ENCODE measurements at places on chromosomes 13 and 19.

GRCh38 chr13:30300596-30300995 is 6.8 kb downstream of the KATNAL1 start:
- DNase-seq: no peak

GRCh38 chr13:24116131-24116530 is 44.4 kb upstream of the SPATA13 start:
- no peak for DNase-seq

DNA sequence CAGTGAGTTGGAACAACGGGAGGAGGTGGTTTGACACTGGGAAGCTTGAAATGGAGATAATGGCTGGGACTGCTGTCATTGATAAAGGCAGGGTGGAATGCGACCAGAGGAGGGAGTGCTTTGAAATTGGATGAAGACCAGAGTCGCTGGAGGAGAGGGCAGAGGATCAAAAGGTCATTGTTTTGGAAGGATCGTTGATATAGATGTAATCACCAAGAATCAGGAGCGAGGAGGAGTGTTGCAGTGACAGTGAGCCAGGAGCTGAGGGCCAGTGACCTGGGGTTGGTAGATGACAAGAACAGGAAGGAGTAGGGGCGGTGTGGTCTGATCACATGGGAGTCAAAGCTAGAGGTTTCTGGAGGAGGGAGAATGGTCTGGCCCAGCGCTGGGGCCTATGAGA is 25.3 kb downstream of the TM9SF2 start:
- DNase-seq: no peak

- DNase-seq: no peak
These were observed 348.1 kb downstream of the FOXO1 start for GRCh38 chr13:40318366-40318765.

DNA sequence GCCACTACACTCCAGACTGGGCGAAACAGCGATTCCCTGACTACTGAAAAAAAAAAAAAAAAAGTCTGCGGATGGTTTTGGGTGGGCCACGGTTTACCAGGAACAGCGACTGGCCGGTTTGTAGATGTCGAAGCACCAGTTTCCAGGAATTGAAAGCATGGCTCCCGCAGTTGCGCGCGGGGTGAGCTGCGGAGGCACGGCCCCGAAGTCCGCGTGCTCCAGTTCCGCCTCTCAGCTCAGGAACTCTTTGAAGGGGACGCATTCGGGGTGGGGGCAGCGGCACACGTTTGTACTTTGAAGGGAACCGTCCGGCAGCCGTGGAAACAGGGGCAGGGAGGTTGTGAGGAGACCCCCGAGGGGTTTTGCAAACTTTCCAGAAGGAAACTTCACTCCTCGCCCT is 27.1 kb upstream of the PABPC3 start:
- no peak for DNase-seq

- peak; percentile 69 for DNase-seq
These were observed 426 bp downstream of the MYO9B start for GRCh38 chr19:17075864-17076542.

DNA sequence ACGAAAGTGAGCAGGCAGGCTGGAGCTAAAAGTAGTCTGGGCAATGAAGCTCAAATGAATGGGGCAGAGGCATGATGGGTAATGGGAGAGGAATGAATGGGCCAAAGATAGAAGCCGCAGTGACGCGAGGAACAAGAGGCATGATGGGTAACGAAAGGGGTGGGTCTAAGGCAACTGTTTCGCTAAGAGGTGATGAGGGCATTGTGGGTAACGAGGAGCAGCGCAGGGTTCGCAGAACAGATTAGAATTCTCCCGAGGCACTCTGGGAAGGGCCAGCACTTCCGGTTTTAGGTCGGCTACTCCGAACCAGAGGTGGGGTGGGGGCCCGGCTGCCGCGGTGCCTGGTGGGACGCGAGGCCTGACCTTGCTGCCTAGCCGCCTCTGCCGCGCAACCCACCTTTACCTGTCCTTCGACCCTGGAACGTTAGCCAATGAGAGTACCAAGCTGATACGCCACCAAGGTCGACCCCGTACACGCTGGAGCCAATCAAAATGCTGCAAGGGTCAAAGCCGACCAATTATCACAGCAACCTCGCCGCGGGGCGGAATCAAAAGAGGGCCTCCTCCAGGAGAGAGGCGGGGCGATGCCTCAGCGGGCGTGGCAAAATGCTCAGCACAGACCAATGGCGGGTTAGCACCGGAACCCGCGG is 563 bp upstream of the TOMM40 start:
- no peak for DNase-seq

DNA sequence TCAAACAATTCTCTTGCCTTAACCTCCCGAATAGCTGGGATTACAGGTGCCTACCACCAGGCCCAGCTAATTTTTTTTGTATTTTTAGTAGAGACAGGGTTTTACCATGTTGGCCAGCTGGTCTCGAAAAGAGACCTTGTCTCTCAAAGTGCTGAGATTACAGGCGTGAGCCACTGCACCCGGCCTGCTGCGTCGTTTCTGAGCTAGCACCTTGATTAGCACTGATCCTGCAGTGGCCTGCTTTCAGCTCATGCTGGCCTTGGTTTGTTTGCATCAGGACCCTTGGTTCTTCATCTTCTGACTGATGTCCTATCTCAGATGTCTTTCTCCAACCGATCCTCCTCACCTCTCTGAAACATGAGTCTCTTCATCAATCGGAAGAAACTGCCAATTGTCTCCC is 4.9 kb upstream of the TFDP1 start:
- DNase-seq: peak; percentile 7

- DNase-seq: peak; percentile 75
These were observed 14.6 kb downstream of the VSIG10L start for GRCh38 chr19:51327066-51328001.

DNA sequence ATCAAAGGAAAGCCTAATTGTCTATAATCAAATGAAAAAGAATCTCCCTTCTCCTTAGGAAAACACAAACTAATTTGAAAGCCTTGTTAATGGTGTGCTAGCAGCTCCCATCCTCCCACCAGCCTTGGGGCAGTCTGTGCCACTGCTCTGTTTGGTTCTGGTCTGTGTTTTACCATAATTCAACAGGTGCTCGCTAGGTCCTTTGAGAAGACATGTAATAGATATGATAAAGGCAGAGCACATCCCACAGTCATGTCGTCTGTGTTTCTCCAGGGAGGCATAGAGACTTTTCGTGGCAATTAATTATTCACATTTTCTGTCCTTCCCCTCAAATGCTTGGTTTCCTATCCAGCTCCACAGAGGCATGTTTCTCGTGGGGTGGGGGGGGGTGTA is 23.8 kb downstream of the FAM124A start:
- DNase-seq: no peak

DNA sequence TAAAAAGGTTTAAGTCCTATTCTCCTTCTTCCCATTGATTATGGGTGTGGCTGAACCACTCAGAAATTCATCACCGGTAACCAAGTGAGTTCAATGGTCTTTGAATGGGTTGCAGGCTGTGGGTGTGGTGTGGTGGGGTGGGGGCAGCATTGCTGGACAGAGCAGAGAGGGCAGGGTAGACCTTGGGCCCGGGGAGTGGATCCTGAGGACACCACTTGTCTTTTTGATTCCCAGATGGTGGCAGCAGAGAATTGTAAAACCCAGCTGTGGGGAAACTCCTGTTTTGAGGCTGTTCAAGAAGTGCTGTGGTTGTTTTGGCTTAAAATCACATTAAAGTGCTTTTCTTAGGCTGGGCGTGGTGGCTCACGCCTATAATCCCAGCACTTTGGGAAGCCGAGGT is 45.8 kb upstream of the RGCC start:
- DNase-seq: no peak

DNA sequence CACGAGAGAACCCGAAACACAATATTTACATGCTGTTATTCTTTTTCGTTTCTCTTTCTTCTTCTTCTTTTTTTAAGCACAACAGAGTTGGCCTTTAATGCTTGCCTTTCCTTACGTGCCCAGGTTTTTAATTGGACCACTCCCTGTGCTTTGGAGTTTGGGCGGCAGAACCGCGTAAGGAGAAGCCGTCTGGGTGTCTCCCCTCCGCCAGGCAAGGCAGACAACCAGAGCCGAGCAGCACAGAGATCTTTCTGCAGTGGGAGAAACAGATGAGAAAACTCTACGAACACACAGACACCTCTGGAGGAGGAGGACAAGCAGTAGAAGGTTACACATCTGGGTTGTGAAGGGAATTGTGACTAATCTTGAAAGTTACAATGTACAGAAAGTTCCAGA is 150.0 kb upstream of the UBL3 start:
- no peak for DNase-seq

GRCh38 chr13:76667551-76667950 is 218.7 kb downstream of the KCTD12 start:
- no peak for DNase-seq

- peak; percentile 47 for DNase-seq
These were observed at the start of gene CDC34 for GRCh38 chr19:531753-532560. Gene CDC34, plus strand, starts transcription at chr19:531760. Its CDS starts 172 bp downstream, at chr19:531932.

GRCh38 chr13:80717776-80718175 is 376.9 kb upstream of the SPRY2 start:
- no peak for DNase-seq

Measured in activated T-cell treated with anti-CD3 and anti-CD28 coated beads, Interleukin-2, amount 50 U/mL, for 48 hours (primary cell).